Epithelial cell of esophagus (primary cell): ENCODE measurements at places on chromosomes 1 and 21.

- DNase-seq = no peak
These were observed 260.5 kb downstream of the MATN1 start for GRCh38 chr1:30462826-30463425.

- DNase-seq = no peak
These were observed 22.7 kb downstream of the ZBTB8OS start for GRCh38 chr1:32627596-32628162.

- DNase-seq = no peak
These were observed 2.9 kb downstream of the PPP1R8 start for GRCh38 chr1:27833470-27833869.

- DNase-seq = no peak
These were observed 67.2 kb downstream of the NAV1 start for GRCh38 chr1:201606096-201606495.

GRCh38 chr1:173149887-173150286, 57.2 kb downstream of the TNFSF4 start:
- peak; percentile 92 for DNase-seq

DNA sequence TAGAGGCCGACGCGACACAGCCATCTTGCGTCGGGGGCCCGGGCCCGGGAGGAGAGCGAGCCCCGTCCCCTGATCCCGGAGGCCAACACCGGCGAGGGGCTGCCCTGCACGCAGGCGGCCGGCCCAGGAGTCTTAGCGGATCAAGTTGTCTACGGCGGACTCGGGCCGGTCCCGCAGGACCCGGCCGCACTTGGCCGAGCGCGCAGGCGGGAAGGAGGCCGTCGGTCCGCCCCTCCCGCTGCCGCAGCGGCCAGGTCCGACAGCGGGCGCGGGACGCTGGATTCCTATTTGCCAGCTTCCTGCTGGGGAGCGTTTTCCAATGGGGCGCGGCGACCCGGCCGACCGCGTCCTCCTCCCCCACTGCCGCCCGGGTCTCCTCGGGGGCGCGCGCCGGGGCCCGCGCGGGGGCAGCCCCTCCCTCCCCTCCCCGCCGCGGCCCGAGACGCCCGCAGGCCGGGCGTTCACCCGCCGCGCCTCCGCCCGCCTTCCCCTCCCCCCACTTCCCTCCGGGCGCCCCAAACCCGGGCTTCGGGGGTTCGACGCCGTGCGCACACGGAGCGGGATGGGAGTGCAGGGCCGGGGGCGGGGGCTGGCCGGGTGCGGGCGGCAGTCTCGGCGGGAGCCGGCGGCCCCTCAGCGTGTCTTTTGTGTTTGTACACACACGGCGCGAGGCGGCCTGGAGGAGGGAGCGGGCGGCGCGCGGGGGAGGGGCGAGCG, 517 bp upstream of the H3-3A start:
- peak; percentile 80 for DNase-seq

GRCh38 chr1:45928486-45929205, 125.2 kb downstream of the MAST2 start:
- DNase-seq = no peak

DNA sequence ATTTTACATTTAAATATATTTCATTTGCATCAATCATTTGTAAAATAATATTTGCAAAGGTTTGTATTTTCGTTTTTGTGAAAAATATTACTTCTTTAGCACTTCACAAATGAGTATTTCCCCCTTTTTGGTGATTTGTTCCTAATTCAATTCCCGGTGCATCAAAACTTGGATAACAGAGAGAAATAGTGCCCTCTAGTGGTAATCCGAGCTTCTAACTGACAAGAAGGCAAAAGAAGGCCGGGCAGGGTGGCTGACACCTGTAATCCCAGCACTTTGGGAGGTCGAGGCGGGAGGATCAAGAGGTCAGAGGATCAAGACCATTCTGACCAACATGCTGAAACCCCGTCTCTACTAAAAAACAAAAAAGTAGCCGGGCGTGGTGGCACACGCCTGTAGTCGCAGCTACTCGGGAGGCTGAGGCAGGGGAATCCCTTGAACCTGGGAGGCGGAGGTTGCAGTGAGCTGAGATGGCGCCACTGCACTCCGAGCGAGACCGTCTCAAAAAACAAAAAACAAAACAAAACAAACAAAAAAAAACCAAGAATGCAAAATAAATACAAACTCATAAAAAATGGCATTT, 137.7 kb downstream of the COL11A1 start:
- peak; percentile 76 for DNase-seq

DNA sequence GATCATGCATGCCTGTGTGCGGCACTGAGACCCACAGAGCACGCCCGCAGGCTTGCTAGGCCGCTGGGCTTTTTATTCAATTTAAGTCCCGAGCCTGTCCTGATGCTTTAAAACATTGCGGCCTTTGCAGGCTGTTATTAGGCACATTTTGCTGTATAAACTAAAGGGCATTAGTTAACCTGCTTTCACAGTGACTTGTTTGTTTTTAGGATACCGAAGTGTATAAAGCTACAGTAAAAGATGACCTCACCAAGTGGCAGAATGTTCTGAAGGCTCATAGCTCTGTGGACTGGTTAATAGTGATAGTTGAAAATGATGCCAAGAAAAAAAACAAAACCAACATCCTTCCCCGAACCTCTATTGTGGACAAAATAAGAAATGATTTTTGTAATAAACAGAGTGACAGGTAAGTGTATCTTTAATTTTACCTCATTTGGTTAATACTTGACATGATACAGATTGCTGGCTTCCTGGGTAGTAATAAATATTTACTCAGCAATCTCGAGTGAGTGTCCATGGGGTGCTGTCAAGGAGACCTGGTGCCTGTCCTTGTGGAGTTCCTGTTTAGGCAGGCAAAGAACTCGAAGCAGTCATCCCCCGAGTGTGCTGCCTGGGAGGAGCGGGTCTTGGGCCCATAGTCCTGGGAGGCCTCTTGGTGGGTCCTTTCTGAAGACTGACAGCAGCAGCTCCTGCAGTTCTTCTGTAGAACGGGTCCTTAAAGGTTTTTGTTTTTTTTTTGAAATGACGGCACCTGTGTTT, 40.1 kb downstream of the TRAPPC10 start:
- DNase-seq = peak; percentile 7

DNA sequence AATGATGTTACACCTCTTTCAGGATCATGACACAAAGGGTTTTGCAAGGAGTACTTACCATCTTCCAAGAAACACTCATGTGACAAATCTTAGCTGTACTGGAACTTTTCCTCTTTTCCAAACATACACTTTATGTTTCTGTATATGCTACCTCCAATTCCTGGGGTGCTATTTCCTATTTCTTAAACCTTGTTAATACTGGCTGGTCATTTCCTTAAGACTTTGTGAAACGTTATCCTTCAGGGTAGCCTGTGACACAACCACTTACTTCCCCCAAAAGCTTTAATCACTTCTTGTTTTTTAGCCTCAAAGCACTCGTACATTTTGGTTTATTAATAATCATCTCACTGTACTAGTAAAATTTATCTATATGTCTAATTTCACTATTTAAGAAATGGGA, 39.4 kb downstream of the OR10Z1 start:
- no peak for DNase-seq

DNA sequence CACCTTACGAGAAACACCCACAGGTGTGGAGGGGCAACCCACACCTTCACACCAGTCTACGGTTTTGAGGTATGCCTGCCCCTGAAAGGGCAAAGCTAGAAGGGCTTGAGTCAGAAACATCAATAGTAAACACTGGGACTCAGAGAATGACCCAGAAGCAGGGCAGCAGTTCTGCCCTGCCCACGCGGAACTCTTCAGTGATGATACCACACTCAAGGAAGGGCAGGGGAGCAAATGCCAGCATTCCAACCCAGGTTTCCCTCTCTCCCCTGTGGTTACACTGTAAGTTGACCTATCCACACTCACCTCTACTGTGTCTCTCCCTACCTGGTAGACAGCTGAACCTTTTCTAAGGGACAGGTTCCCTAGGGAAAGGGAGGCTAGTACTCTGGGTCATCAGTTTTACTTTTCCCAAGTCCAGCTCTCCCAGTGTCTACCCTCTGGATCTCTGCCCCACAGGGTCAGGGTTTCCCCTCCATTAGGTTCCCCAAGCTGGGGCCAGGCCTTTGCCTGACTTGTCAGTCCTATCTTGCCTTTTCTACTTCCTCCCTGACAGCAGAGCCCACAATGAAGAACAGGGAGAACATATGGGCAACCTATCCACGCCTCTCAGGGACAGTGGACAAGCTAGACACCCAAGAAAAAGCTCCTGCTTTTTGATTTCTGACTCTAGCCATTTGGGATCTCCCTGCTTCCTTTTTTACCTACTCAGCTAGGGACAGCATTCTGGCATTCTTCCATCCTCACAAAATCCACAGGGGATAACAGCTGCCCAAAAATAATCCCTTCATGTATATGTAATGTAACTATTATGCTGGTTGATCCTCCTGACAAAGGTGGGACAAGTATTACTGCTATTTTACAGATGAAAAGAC, 3.0 kb downstream of the F11R start:
- peak; percentile 49 for DNase-seq

DNA sequence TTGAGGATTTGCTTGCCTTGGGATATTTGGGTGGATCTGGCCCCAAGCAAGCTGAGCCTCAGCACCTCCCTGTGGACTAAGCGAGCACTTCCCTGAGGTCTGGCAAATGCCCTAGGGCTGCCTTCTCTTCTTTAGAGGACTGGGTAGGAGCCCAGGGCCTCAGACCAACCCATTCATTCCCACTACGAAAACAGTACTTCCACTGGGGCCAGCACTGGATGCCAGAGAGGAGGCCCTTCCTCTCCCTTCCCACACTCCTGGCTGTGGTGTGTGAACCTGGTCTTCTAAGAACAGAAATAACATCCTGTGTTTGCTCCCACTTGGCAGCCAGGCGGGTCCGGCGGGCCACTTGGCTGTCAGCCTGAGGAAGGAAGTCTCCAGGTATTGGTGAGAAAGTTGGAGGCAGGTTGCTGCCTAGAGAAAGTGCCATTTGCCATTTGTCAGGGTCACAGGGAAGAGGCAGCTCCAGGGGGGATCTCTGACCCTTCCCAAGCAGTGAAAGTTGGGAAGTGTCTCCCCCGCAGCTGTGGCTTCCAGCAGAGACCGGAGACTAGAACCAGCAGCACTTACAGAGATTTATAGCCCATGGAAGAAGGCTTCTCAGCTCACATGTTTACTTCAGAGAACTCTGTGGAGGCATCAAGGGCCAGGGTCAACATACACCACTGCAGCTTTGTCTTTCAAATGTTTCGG, 323.5 kb downstream of the SIPA1L2 start:
- no peak for DNase-seq

DNA sequence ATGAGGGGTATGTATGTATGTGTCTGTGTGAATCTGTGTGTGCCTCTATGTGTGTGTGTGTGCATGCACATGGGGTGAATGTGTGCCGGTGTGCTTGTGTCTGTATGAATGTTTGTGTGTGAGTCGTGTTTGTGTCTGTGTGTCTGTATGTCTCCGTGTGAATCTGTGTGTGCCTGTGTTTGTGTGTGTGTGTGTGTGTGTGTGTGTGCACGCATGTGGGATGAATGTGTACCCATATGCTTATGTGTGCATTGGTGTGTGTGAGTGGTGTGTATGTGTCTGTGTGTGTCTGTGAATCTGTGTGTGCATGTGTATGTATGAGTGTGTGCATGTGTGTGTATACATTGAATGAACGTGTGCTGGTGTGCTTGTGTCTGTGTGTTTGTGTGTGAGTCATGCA, 88.9 kb downstream of the MATN1 start:
- DNase-seq = no peak

DNA sequence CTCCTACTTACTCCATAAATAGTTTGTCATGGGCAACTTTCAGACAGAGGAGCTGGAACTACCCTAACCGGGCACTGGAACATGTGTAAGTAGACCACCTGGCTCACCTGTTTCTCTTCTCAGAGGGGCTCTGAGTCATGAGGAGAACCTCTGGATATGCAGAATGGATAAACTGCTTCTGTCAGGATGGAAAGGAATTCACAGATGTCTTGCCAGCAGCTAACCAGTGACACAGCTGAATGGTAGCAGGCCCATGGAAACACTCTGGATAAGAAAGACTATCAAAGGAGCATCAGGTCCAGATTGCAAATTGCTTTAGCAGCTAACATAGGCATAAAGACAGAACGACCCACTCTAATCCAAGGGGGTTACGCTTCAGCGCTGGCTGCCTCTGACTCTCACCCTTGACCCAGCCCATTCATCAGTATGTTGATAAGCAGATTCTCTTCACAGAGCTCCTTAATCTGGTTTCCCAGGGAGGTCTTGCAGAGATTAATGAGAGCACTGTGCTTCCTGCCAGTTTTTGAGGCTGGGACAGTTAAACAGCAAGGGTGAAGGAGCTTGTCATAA, 54.2 kb downstream of the HIVEP3 start:
- DNase-seq = no peak

DNA sequence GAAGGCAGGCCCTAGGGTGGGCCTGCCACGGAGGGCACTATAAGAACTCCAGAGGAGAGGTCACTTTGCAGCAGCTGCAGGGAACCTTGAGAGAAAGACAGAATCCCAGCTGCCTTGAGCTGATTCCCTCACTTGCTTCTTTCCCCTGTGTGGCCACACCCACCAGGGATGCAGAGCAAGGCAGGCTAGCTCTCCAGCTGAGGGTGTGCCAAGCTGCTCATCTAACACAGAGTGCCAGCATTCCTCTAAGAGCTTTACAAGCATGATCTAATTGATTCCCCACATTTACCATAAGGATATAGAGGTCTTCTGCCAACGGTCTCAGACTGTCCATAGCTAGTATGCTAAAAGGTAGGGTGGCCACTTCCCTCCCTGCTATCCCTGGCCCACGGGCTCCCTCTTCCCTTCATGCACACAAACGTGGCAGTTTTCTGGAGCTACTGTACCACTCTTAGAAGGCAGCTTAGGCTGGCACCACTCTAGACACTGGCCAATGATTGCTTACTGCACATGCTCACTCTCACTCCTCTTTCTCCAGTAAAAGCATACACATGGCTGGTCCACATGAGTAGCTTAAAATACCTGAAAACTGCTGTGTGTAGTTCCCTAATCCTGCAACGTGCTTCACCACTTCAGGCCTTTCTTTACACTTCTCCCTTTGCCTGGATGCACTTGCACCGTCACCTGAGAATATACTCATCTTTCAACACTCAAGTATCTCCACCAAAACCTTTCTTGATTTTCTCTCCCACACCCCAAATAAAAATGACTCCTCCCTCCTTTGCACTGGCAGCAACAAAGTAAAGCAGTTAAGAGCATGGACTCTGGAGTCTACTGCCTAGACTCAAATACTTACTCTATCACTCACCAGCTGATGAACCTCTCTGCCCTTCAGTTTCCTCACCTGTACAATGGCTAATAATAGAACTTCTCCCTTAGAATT, 57.7 kb downstream of the DMAP1 start:
- no peak for DNase-seq

- no peak for DNase-seq
These were observed 209.6 kb upstream of the DPYD start for GRCh38 chr1:98130408-98130807.

GRCh38 chr1:206878456-206878855, 13.0 kb downstream of the IL20 start:
- DNase-seq = no peak

- no peak for DNase-seq
These were observed 122.3 kb downstream of the SYF2 start for GRCh38 chr1:25110036-25110435.

- no peak for DNase-seq
These were observed 14.9 kb downstream of the COLGALT2 start for GRCh38 chr1:184022668-184023067.

- no peak for DNase-seq
These were observed 29.4 kb upstream of the SSX2IP start for GRCh38 chr1:84719543-84720217.

- no peak for DNase-seq
These were observed 166.7 kb downstream of the USP25 start for GRCh38 chr21:15896501-15896900.
